ENCODE measurements at places on chromosomes 6 and 20.
A peak's percentile ranks its signal among the peaks of the same experiment; 100 is the strongest.

DNA sequence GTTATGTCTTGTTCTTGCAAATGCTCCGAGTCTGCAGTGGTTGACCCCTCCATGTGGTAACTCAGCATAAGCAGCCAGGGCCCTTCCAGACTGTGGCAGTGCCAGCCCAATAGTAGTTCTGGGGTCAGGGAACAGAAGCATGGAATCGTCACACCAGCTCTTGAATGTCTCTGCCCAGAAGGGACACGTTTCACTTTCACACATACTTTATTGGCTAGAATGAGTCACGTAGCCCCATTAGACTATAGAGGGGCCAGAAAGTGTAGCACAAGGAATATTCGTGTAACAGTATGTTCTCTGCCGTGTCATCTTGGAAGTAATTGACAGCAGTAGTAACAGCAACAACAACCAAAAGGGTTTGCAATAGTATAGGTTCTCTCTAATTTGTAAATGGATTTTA lies 254.7 kb downstream of the FARS2 start:
- no peak for DNase-seq

GRCh38 chr20:33812908-33813462 lies 1.8 kb downstream of the CHMP4B start:
- DNase-seq: no peak

DNA sequence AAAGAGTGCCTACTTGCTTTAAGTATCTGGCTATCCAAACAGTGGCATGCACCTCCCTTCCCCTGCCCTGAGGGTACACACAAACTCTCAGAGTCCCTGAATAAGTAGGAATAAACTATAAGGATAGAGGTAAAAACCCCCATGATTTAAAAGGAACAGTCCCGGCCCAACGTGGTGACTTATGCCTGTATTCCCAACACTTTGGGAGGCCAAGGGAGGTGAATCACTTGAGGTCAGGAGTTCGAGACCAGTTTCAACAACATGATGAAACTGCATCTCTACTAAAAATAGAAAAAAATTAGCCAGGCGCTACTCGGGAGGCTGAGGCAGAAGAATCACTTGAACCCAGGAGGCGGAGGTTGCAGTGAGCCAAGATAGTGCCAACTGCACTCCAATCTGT lies 22.2 kb downstream of the SAMHD1 start:
- no peak for DNase-seq

DNA sequence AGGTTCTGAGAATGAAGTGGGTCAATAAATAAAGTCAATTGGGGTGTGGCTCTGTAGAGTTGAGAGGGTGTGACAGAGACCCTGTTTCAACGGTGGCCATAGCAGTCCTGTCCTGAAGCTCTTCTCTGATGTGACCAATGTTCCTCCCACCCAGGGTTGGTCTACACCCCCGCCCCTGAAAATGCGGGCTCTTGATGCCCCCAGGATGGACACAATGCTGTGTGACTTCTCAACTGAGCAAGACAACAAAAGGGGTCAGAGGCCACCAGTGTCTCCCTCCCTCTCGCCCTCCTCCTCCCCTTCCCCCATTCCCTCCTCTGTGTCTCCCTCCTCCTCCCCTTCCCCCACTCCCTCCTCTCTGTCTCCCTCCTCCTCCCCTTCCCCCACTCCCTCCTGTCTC lies 41.7 kb upstream of the NXT1 start:
- DNase-seq: no peak

DNA sequence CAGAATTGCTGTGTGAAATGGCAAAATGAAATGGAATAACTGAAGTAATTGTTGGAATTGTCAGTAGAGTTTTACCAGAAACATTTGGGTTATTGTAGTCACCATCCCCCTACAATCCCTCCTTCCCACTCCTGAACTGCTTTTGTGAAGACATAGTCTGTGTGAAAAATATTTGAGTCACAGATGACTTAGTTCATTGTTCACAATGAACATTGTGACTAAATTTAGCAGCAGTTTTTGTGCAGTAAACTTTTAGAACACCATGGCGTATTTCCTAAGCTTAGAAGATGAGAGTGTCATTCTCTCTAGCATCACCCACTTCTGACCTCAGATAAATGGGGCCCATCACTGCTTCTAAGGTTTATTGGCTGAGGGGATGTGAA lies 11.0 kb downstream of the OTOR start:
- no peak for DNase-seq

DNA sequence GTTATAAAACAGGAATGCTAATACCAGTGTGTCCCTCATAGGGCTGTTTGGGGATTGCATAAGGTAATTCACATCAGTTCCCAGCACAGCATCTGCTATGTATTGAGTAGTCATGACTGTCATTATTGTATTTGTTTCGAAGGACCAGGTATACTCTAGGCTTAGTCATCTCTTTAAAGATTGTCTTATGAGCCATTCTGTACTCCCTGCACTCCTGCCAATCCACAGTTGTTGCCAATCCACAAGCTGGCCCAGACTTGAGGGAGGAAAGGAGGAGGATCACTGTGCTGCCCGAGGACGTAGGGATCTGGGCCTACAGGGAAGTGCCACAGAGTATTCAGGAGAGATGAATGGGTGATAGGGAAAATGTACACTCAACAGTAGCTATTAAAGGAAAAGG lies 113.0 kb upstream of the TIAM2 start:
- DNase-seq: no peak

- no peak for DNase-seq
Measured at GRCh38 chr6:156771047-156771446, 6.1 kb upstream of the ARID1B start.

DNA sequence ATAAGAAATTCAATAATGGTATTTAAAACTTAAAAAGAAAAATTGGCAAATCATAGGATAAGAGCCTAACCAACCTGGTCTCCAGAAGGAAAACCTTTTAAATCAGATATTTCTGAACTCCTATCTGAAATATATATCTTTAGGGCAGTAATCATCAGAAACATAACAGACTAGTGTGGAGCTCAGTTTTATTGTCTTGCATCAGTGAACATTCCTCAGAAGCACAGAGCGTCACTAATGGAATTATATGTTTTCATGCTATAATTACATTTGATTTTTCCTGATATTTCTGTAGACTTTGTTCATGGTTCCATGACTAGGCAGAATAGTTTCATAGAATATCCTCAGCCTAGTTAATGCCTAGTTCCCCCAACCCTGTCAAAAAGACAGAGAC lies 262.2 kb downstream of the EYA4 start:
- DNase-seq: no peak

DNA sequence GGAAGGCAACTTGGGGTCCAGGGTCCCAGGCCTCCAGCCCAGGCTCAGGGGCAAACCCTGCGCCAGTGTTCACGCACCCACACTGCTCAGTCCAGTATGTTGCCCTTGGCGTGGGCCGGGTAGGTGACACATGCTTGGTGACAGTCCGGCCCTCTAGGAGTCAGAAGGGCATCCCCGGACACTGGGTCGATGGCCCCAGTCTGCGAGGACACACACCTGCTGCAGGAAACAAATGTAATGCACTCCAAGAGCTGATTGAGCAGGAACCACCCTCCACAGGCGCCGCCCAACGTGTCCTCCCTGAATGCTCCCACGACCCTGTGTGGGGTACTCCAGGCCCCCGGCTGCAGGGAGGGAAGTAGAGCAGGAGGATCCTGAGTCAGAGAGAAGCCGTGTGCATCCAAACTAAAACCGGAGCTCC lies 160.7 kb downstream of the DLL1 start:
- DNase-seq: no peak

DNA sequence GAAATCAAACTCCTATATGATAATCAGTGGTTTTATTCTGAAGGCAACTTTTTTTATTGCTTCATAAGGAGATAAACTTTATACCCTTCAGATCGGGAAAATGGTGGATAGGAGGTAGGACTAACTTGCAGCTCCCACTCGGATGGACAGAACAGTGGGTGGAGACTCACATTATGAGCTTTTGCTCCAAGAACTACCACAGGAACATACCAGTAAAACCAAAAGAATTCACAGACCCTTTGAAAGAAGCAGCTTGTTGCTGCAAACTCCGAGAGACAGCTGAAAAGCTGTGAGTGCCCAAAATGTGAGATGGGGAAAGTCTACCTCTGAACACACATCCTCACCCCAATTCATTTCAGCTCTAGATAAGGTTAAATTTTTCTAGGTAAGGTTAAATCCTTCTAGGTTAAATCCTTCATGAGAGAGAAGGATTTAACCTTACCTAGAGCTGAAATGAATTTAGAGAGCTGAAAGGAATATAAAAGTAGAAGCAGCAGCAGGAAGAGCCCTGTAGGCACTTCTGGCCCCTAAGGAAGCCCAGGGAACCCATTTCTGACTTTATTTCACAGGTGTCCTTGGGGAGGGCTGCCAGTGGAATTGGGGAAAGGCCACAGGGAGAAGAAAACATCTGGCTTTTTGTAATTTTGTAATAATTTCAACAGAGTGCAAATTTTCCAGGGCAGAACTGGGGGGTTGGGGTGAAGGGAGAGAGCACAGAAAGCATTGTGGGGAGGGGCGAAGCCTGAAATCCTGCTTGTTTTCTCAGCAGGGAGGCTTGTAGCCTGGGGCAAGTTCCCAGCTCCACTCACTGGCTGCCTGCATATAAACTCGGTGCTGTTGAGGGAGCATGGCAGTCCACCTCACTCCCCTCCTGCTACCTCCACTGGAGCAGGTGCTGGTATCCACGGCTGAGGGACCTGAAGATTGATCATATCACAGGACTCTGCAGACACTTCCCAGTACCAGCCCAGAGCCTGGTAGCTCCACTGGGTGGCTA lies 65.9 kb upstream of the HCRTR2 start:
- no peak for DNase-seq

- no peak for DNase-seq
Measured at GRCh38 chr20:13205425-13205824, 15.6 kb upstream of the ISM1 start.

GRCh38 chr6:35273822-35274559 lies 14.5 kb downstream of the ZNF76 start:
- DNase-seq: no peak

GRCh38 chr6:155247618-155248007 lies 16.2 kb upstream of the CLDN20 start:
- DNase-seq: no peak

DNA sequence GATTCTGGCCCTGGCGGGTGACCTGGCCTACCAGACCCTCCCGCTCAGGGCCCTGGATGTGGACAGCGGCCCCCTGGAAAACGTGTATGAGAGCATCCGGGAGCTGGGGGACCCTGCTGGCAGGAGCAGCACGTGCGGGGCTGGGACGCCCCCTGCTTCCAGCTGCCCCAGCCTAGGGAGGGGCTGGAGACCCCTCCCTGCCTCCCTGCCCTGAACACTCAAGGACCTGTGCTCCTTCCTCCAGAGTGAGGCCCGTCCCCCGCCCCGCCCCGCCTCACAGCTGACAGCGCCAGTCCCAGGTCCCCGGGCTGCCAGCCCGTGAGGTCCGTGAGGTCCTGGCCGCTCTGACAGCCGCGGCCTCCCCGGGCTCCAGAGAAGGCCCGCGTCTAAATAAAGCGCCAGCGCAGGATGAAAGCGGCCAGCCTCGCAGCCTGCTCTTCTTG lies 868 bp upstream of the SLC2A4RG start:
- DNase-seq: no peak

DNA sequence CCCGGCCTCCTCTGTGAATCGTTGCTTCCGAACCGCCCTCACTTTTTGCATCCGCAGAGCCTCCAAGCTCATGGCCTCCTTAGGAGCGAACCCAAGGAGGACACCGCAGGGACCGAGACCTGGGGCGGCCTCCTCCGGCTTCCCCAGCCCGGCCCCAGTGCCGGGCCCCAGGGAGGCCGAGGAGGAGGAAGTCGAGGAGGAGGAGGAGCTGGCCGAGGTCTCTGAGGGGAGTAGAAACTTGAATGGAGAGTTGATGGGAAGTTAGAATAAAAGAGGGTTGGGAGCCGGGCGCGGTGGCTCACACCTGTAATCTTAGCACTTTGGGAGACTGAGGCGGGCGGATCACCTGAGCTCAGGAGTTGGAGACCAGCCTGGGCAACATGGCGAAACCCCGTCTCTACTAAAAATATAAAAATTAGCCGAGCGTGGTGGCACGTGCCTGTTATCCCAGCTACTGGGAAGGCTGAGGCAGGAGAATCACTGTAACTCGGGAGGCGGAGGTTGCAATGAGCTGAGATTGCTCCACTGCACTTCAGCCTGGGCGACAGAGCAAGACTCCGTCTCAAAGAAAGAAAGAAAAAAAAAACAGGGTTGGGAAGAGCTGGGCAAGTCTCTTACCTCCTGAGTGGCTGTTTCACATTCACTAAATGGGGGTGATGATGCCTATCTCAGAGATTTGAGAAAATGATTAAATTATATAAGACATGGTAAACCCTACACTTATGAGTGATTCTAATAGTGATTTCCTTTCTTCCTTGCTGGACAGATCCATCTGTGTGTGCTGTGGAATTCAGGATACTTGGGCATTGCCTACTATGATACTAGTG lies 805 bp downstream of the MSH5 start:
- no peak for DNase-seq

DNA sequence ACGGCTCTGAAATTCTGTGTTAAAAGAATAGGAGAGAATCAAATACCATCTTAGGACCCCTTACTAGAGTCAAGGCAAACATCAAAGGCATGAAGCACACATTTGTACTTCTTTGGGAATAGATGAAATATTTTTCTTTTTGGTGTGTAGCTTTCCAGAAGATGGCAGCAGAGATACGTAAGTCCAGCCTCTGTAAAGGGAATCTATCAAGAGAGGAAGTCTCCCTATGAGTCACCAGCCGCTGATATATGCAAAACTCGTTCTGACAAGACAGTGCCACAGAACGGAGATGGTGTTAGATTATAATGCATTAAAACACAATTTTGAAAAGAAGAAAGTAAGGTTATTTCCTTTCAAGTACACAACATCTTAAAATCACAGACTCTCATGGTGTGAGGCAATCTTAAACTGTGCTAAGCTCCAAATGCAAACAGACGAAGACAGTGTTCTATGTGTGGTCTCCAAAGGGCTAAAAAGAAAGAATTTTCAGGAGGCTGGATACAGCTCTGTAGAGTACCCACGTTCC lies 120.0 kb upstream of the AGPAT4 start:
- peak; percentile 16 for DNase-seq

DNA sequence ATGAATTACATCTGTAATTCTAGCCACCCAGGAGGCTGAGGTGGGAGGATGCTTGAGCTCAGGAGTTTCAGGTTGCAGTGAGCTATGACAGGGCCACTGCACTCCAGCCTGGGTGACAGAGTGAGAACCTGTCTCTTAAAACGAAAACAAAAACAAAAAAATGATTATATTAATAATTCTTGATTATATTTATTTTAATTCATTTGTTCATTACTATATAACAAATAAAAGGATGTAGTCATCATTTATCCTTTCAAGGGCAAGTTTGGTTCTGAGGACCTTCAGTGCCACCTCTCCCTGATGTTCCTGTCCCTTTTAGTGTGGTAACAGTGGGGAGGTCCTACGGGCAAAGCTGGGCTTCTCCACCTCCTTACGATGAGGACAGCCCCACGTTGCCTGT lies 167.1 kb upstream of the SCGN start:
- no peak for DNase-seq

Measured in activated naive CD8-positive, alpha-beta T cell treated with anti-CD3 and anti-CD28 coated beads, Interleukin-2, amount 50 U/mL, for 16 hours (primary cell).